ENCODE measurements at places on chromosomes 1 and 21. TPM values are rescaled to one million over a fixed set of nuclear protein-coding genes. Genes with fewer than 3 reads are reported as not detected.

The CCDC185 gene
- not detected for total RNA-seq

The PRXL2B gene
- total RNA-seq = 19.5 TPM

The PDPN gene
- total RNA-seq = 4.1 TPM

The WARS2 gene
- 13.8 TPM for total RNA-seq

The NMNAT2 gene
- 3.4 TPM for total RNA-seq

The TNFRSF14 gene
- 17.9 TPM for total RNA-seq

The OR2G2 gene
- not detected for total RNA-seq

The IRF6 gene
- 0.32 TPM for total RNA-seq
